B cell (primary cell): ENCODE measurements at places on chromosomes 12 and 14.
A peak's percentile ranks its signal among the peaks of the same experiment; 100 is the strongest.

DNA sequence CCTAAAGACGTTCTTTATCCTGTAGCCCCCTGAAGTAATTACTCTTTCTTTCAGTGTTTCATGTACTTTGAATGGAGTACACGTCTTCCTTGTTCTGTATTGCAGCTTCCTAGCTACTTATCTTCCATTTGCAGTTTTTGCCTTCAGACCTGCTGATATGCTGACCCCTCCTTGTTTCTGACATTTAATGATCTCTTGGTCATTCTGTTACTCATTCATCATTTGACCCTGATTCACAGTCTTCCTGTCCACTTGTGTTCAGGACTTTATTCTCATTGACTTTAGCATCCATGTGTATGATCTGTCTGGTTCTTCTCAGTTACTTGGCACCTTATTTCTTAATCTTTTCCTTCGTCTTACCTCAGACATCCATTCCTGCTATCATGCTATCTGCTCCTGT lies 22.2 kb downstream of the CPSF2 start:
- no peak for DNase-seq

- DNase-seq = no peak
Observed at GRCh38 chr12:29238822-29239291, 89.8 kb downstream of the FAR2 start.

GRCh38 chr12:42716491-42716891 lies 126.9 kb upstream of the PRICKLE1 start:
- no peak for DNase-seq

- DNase-seq = no peak
Observed at GRCh38 chr12:104833756-104834155, 124.3 kb downstream of the SLC41A2 start.

GRCh38 chr12:3768911-3769447 lies 16.1 kb upstream of the CRACR2A start:
- DNase-seq = no peak

- DNase-seq = peak; percentile 64
Observed at GRCh38 chr12:51923506-51924365, 16.4 kb downstream of the ACVRL1 start.
